ENCODE measurements at places on chromosomes 4 and X. TPM values are rescaled to one million over a fixed set of nuclear protein-coding genes. Genes with fewer than 3 reads are reported as not detected.
A peak's percentile ranks its signal among the peaks of the same experiment; 100 is the strongest.

GRCh38 chr4:145177906-145178538 is 2.4 kb downstream of the OTUD4 start:
- peaks cover 16% of the 10 kb centered on the region for H3K36me3 ChIP-seq
- DNase-seq: no peak
- peak overlapping the region; percentile 91 for H3K4me3 ChIP-seq

GABRB1 gene
- not detected for total RNA-seq

GRCh38 chrX:43939187-43939926 is 33.8 kb downstream of the NDP start:
- no peaks in the 10 kb centered on the region for H3K36me3 ChIP-seq
- H3K27me3 ChIP-seq: no peaks in the 10 kb centered on the region
- no peak overlapping the region for H3K27ac ChIP-seq
- H3K4me1 ChIP-seq: no peaks in the 10 kb centered on the region

MAGEA8 gene
- not detected for total RNA-seq

NPNT gene
- total RNA-seq: 1.3 TPM
